ENCODE measurements at places on chromosomes 16 and 17. TPM values are rescaled to one million over a fixed set of nuclear protein-coding genes. Genes with fewer than 3 reads are reported as not detected.

- H3K4me3 ChIP-seq: no peak overlapping the region
- no peak overlapping the region for H3K27ac ChIP-seq
- H3K36me3 ChIP-seq: peaks cover 6% of the 10 kb centered on the region
- DNase-seq: no peak
Observed at GRCh38 chr17:59914274-59914854, 21.4 kb downstream of the RPS6KB1 start.

DNA sequence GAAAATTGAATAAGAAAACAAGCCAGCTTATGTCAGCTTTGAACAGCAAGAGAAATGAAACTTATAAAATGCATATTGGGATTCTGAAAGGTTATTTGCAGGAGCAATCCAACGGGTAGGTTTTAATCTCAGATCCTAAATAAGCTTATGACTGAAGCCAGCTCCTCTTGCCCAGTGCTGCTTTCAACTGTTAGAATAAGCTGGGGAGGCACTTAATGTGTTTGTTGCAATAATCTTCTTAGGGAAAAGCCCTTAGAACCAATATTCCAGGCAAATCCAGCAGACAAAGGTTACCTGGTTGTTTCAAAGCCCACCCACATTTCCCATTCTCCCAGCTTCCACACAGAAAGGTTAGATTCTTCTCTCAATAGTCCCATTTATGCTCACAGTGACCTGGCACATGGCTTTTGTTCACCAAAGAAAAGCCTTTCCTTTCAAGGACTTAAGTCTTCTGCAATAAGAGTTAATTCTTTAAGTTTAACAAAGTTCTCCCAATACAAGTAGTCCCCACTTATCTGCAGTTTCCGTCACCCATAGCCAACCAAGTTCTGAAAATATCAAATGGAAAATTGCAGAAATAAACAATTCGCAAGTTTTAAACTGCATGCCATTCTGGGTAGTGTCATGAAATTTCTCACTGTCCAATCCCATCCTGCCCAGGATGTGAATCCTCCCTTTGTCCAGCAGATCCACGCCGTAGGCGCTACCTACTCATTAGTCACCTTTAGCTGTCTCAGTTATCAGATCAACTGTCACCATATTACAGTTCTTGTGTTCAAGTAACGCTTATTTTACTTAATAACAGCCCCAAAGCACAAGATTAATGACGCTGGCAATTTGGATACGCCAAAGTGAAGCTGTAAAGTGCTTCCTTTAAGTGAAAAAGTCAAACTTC, 5.9 kb downstream of the TEX2 start:
- no peaks in the 10 kb centered on the region for H3K36me3 ChIP-seq
- H3K27me3 ChIP-seq: no peaks in the 10 kb centered on the region

FAM20A gene
- 34.8 TPM for total RNA-seq

DNA sequence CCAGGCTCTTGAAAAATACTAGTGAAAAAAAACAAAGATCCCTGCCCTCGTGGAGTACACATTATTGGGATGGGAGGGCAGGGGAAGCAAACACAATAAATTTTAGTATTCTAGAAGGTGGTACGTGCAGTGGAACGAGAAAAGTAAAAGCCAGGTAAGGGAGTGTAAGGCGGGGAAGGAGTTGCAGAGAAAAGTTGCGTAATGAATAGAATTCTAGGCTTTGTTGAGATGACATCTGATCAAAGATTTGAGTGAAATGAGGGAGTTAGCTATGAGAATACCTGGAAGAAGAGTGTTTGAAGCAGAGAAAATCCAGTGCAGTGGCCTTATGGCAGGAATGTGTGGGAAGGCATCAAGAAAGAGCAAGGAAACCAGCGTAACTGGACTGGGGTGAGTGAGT, 2.1 kb downstream of the CKLF start:
- no peak for DNase-seq
- H3K27ac ChIP-seq: no peak overlapping the region
- no peaks in the 10 kb centered on the region for H3K4me1 ChIP-seq
- H3K27me3 ChIP-seq: no peaks in the 10 kb centered on the region
